ENCODE measurements at places on chromosomes 2 and 18. TPM values are rescaled to one million over a fixed set of nuclear protein-coding genes. Genes with fewer than 3 reads are reported as not detected.

Gene OSBPL6
- polyA plus RNA-seq: 0.75 TPM

Gene TXNL4A
- polyA plus RNA-seq: 109 TPM

Gene C2orf80
- not detected for polyA plus RNA-seq

Gene TMEM163
- 0.25 TPM for polyA plus RNA-seq

Gene AKAIN1
- polyA plus RNA-seq: not detected

Gene NOSTRIN
- 0.10 TPM for polyA plus RNA-seq

Gene SLC1A4
- 13.1 TPM for polyA plus RNA-seq

Gene HK2
- 4.3 TPM for polyA plus RNA-seq

Gene STAT4
- 1.1 TPM for polyA plus RNA-seq

Gene CLK1
- 361 TPM for polyA plus RNA-seq

Gene CAB39
- polyA plus RNA-seq: 27.3 TPM

Gene RFX8
- polyA plus RNA-seq: 2.1 TPM

Gene ERICH2
- polyA plus RNA-seq: not detected

Gene MAPK4
- polyA plus RNA-seq: 1.3 TPM

Gene LYPD6B
- 0.26 TPM for polyA plus RNA-seq

Gene CYS1
- 14.7 TPM for polyA plus RNA-seq

Gene MC2R
- polyA plus RNA-seq: not detected

All from aorta (tissue), 5 donors.